PC-3 (cell line): ENCODE measurements at places on chromosomes 16 and 17.

DNA sequence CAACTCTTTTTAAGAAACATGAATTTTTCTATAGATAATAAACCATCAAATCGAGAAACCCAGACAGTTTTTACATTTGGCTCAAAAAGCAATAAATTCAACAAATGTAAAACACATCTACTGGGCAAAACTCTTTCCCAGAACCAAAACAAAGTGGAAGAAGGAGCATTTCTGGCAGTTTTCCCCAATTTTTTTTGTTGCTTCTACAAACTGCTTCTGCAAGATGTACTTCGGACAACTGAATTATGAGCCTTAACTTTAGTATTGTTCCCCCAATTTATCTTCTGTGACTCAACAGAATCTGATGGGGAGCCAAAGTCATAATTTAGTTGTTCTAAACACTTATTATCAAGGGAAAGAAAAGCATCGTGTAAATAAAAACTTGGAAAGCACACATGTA, 1047.2 kb downstream of the CDH11 start:
- DNase-seq: no peak

GRCh38 chr17:41800601-41801373, 11.0 kb downstream of the P3H4 start:
- peak; percentile 94 for DNase-seq

DNA sequence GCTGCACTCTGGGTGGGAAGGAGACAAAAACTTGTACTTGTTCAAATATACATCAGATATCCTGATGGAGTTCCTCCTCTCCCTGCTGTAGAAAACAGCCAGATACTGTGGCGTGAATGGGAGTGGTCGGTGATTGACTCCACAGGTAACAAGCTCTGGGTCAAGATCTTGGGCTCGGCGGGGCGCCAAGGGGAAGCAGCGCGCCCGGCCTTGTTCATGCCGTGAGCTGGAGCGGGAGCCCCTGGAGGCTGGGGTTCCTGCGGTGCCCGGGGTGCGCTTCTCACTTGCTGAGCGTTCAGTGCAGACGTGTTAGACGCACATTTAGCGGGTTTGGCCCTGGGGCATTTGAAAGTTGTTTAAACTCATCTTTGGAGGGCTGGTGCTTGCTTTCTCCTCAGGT, 44.4 kb downstream of the BANP start:
- DNase-seq: no peak

DNA sequence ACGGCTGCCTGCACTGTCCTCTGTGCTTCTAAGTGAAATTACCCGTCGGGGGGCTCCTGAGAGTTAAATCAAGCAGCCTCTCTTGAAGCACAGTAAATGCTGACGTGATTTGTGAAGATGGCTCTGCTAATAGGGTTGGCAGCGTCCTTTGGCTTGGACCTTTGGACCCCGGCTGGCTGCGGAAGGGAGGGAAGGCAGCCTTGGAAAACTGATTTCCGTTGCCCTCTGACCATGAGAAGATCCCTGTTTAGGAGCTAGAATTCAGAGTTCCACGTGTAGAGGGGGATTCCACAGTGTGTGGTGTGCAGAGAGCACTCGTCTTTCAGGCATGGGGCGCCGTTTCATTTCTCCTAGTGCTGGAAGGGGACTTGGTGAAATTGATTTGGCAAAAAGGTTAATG, 640.8 kb downstream of the WWOX start:
- no peak for DNase-seq

DNA sequence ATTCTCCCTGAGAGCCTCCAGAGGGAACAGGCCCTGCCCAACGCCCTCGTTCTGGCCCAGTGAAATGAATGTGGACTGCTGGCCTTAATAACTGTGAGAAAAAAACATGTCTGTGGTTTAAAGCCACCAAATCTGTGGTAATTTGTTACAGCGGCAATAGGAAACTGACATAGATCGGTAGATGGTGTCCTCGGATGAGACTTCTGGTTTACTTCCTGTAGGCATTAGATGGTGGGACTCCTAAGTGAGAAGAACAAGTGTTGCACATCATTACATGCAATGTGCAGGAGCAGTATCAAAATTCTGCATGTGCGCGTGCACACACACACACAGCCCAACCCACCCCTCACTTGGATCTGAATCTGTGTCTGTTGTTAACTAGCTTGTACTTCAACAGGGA, 42.0 kb downstream of the CDK5R1 start:
- DNase-seq: no peak

DNA sequence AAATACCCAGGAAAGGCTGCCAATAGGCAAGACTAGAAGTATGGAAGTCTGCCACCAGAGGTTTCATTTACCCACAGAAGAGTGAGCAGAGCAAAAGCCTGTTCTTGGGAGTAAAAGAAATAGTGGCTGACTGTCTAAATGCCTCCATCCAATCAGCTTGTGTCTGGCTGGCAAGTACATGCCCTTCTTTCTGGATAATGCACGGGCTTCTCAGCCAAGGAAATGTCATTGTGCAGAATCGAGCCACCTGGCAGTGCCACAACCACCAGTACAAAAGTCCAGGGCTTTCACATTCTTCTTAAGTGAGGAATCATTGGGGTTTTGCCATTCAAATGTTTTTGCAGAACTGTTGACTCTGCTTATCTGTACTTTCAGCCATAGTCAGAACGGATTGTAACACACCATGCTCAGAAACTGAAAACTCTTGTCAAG, 10.1 kb upstream of the ERCC4 start:
- peak; percentile 23 for DNase-seq

GRCh38 chr17:17380145-17380925, 77.2 kb downstream of the NT5M start:
- DNase-seq: no peak

GRCh38 chr16:1287982-1288670, 21.3 kb upstream of the UBE2I start:
- peak; percentile 20 for DNase-seq
